ENCODE measurements at places on chromosomes 11 and 22.
A peak's percentile ranks its signal among the peaks of the same experiment; 100 is the strongest.

- DNase-seq, result no peak
These were observed 49.2 kb upstream of the CCDC34 start for GRCh38 chr11:27412192-27412691.

- peak; percentile 52 for DNase-seq
These were observed 650 bp downstream of the PPM1F start for GRCh38 chr22:21951931-21952465.

DNA sequence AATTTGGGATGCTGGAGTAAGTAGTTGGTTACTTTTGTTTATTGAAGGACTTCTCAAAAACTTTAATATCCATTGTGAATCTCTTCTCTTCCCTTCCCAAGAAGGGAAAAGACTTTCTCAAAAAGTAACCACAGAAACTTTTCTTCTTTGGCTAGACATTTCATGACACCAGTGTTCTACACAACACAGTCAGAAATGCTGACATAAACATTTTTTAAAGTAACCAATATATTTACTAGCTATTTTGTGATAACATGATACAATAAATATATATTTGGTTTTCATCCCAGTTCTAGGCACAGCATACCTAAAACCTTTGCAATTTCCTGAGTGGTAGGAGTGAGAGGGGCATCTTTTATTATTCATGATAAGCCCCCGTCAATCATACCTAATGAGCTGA lies 47.8 kb downstream of the FAM118A start:
- no peak for DNase-seq

DNA sequence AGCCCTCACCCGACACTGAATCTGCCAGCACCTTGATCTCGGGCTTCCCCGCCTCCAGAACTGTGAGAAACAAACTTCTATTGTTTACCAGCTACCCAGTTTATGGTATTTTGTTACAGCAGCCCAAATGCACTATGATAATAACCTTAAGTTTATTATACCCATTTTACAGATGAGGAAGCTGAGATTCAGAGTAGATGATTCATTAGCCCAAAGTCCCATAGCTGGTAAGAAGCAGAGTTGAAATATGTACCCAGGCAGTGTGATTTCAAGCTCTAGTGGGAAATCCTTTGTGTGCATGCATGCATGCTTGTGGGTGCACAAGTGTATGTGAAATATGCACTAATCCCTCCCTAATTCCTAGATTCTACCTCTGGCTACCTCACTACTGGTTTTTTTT lies 7.9 kb downstream of the GRIK4 start:
- no peak for DNase-seq

DNA sequence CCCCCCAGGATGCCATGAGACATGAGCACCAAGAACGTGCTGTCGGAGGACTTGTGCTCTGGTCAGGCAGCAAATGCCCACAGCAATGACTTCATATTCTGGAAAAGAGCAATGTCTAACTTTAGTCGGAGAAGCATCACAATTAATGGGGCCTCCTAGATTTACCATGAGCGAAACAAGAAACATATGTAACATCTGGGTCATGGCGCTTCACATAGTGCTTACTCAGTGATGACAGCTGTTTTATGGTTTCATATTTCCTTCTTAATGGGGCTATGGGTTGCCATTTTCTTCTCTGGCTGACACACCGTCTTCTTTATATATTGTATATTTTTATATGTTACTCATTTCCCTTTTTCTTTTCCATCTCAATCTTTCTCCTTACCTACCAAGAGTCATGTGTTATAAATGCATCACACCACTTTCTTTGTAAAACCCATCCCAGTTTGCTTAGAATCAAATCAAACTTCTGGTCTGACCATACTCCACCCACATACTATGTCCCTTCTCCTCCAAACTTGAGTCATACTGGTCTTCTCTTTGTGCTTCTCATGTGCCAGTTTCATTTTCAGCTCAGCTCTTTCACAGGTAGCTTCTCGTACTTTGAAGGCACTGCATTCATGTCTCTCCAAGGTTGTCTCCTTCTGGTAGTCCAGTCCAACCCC lies 9.4 kb upstream of the CASP12 start:
- no peak for DNase-seq

DNA sequence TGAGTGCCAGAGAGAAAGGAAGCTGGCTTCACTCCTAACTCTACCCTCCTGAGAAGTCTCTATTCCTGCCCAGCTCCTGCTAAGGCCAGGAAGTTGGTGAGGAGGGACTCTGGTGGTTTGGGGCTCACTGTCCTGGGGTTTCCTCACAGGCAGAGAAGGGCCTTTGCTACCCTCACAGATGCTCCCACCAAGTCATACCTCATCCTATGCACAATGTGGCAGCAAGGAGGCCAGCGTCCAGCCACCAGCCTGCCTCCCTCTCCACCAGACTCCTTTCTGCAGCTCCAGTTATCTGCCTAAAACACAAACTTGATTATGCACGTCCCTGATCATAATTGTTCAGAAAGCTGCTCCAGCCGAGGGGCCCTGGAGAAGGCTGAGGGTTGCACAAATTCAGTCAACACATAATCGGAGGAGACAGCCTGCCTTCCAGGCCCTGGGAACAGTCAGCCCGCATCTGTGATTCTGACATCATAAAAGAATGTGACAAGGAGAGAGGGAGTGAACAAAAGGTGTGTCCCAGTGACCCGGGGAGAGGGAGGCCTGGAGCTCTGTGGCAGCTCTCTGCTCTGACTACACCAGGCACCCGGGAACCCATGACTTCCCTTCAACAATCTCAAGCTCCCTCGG lies 28.8 kb downstream of the DKK3 start:
- DNase-seq, result peak; percentile 71

DNA sequence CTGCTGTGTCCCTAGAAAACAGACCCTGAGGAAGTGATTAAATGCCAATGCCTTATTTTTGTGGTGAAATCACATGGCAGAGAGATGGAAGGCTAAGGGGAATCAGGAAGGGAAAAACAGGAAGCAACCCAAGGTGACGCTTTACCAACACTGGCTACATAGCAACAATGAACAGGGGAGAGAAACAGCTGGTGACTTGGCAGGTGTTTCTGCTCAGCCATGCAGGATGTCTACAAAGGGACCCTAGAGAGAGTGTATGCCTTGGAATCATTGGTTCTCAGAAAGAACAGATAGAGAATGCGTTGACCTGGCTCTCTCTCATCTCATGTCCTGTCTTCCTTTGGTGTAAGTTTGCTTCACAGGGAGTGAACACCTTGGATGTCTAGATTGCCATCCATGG lies 911.9 kb downstream of the OPCML start:
- no peak for DNase-seq

- no peak for DNase-seq
These were observed 1.4 kb downstream of the CDKN1C start for GRCh38 chr11:2883979-2884815.

DNA sequence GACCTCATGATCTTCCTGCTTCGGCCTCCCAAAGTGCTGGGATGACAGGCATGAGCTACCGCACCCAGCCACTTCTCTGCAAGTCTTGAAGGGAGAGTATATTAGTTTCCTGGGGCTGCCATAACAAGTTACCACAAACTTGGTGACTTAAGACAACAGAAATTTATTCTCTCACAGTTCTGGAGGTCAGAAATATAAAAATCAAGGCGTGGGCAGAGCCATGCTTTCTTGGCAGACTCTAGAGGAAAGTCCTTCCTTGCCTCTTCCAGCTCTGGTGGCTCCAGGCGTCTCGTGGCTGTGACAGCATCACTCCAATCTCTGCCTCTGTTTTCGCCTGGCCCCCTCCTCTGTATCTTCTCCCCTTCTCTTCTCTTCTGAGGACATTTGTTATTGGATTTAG lies 110.2 kb upstream of the NAV2 start:
- no peak for DNase-seq

- DNase-seq, result no peak
These were observed 1.4 kb upstream of the LTBP3 start for GRCh38 chr11:65559535-65559934.
